Chondrocyte (in vitro differentiated cells): ENCODE measurements at places on chromosomes 3 and 15. TPM values are rescaled to one million over a fixed set of nuclear protein-coding genes. Genes with fewer than 3 reads are reported as not detected.

Gene TGM4
- total RNA-seq: 0.27 TPM in 1 of 3 replicates, not detected in the others

Gene CEMIP
- 138 to 146 TPM (median 143 TPM) in 3 replicates for total RNA-seq

Gene EFCAB12
- total RNA-seq: 0.10 TPM in 1 of 3 replicates, not detected in the others

Gene GXYLT2
- total RNA-seq: 93.0 to 140 TPM (median 99.3 TPM) in 3 replicates

Gene NDN
- total RNA-seq: 44.3 to 50.4 TPM (median 44.5 TPM) in 3 replicates

Gene CFAP92
- not detected in 3 replicates for total RNA-seq

Gene ZBTB20
- total RNA-seq: 12.2 to 24.5 TPM (median 15.5 TPM) in 3 replicates

Gene HTD2
- 5.0 to 10.9 TPM (median 7.2 TPM) in 3 replicates for total RNA-seq

Gene GOLGA8H
- total RNA-seq: 1.1 to 1.8 TPM (median 1.4 TPM) in 3 replicates

Gene NEK10
- total RNA-seq: 7.3 to 7.9 TPM (median 7.5 TPM) in 3 replicates

Gene MYRIP
- 0.12 to 0.39 TPM in 2 of 3 replicates, not detected in the other for total RNA-seq

Gene CNTN3
- total RNA-seq: 0.60 to 2.1 TPM (median 1.5 TPM) in 3 replicates

- no peak for DNase-seq
- no peaks in the 10 kb centered on the region for H3K27me3 ChIP-seq
- peaks cover 1% of the 10 kb centered on the region for H3K36me3 ChIP-seq
These were observed 390.3 kb upstream of the AGTR1 start for GRCh38 chr3:148307443-148307843.

- no peaks in the 10 kb centered on the region for H3K27me3 ChIP-seq
- no peak overlapping the region for H3K4me3 ChIP-seq
- DNase-seq: no peak
- no peaks in the 10 kb centered on the region for H3K36me3 ChIP-seq
These were observed 29.3 kb upstream of the SACM1L start for GRCh38 chr3:45659661-45660566.

- H3K27me3 ChIP-seq: no peaks in the 10 kb centered on the region
- no peak overlapping the region for H3K27ac ChIP-seq
- H3K4me1 ChIP-seq: peaks cover 6% of the 10 kb centered on the region
- DNase-seq: no peak
- H3K36me3 ChIP-seq: no peaks in the 10 kb centered on the region
- H3K4me3 ChIP-seq: no peak overlapping the region
These were observed 535.1 kb upstream of the NR2F2 start for GRCh38 chr15:95795386-95795785.

GRCh38 chr15:62112616-62113593, 46.1 kb downstream of the C2CD4A start:
- no peaks in the 10 kb centered on the region for H3K36me3 ChIP-seq
- H3K27ac ChIP-seq: peak overlapping the region; percentile 91
- peaks cover 32% of the 10 kb centered on the region for H3K4me1 ChIP-seq
- no peaks in the 10 kb centered on the region for H3K27me3 ChIP-seq
- DNase-seq: no peak
- no peak overlapping the region for H3K4me3 ChIP-seq

GRCh38 chr15:84398763-84399701, 163.5 kb downstream of the GOLGA6L4 start:
- H3K27ac ChIP-seq: no peak overlapping the region
- no peak for DNase-seq
- H3K4me3 ChIP-seq: no peak overlapping the region

DNA sequence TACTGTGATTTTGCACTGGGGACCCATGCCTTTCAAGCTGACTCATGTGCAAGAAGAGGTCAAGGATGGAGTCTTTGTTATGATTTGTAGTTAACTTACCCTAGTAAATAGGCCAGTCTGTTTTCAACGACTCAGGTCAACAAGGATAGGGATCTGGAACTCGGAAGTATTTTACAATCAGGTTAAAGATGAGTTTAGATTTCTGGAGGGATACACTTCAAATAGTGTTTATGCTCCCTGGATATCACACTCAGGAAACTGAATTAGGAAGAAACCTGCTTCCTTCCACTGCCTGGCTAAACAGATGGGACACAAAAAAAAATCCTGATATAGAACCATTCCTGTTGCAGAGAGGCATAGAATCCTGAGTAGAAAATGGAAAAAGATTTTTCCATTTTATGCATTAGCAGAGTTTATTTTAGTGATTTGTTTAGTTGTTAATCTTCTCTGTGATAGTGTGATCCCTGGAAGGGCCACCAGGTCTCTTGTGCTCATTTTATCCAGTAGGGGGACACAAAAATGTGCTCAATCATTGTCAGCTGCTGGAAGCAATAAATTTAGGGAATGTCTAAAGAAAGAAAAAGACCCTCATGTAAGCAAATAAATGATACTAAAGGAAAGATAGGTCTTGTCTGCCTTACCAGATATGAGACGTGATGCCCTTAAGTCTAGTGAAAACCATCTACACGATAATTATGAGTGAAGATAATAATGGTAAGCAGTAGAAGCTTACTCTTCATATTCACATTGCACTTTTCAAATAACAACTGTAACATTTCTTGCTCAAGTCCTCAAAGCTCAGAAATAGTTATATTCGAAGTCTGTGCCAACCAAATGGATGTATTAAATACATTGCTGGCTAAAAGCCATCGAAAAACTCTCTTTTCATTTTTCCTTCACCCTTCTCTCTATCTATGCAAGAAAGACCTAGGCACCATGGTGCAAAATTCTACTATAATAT, 452.1 kb upstream of the KCNMB2 start:
- H3K4me3 ChIP-seq: no peak overlapping the region
- peaks cover 74% of the 10 kb centered on the region for H3K4me1 ChIP-seq
- no peaks in the 10 kb centered on the region for H3K27me3 ChIP-seq
- H3K36me3 ChIP-seq: no peaks in the 10 kb centered on the region
- no peak for DNase-seq

DNA sequence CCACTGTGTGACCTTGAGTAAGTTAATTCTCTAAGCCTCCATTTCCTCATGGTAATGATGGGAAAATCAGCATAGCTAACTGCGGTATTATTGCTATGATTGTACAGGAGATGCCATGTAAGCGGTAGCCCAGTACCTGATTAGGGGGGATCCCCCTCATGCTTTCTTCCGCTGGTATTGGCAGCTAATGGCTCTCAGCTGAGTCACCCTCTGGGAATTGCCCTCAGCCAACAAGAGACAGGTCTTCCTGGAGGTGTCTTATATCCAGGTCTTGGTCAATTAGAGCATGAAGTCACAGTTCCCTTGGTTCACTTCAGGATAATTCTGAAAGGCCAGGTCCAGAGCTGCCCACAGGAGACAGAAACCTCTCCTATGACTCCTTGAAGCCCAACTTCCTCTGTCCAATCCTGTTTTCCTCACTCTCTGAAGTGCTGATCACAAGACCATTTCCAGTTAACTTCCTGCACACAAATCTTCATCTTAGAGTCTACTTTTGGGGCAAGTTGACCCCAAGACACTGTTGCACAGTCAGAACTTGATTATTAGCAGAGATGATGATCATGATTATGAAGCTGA, 724.7 kb upstream of the ZNF385D start:
- H3K36me3 ChIP-seq: no peaks in the 10 kb centered on the region
- DNase-seq: no peak
- H3K27ac ChIP-seq: no peak overlapping the region
- peaks cover 28% of the 10 kb centered on the region for H3K4me1 ChIP-seq
- H3K27me3 ChIP-seq: peaks cover 6% of the 10 kb centered on the region
- H3K4me3 ChIP-seq: no peak overlapping the region

- no peaks in the 10 kb centered on the region for H3K36me3 ChIP-seq
- H3K27me3 ChIP-seq: peaks cover 7% of the 10 kb centered on the region
- H3K4me3 ChIP-seq: no peak overlapping the region
- no peaks in the 10 kb centered on the region for H3K4me1 ChIP-seq
These were observed 699.4 kb downstream of the ZPLD1 start for GRCh38 chr3:103134023-103134724.

DNA sequence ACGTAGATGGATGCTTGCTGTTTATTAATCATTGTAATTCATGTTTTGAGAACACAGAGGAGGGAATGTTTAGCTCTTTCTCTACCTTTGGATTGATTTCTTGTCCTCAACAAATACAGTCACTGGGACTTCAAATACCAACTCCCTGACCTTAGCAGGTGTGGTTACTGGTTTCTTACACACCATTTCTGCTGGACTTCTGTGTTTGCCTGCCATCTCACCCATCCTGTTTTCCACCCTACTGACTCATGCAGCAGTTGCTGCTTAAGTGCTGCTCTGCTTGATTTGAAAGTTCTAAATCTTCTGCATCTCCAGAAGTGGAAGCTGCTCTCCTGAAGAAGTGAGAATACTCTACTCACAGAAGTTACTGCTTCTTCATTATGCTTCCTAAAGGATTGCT, 170.3 kb downstream of the ZPLD1 start:
- no peaks in the 10 kb centered on the region for H3K4me1 ChIP-seq
- H3K27me3 ChIP-seq: peaks cover 14% of the 10 kb centered on the region
- H3K36me3 ChIP-seq: no peaks in the 10 kb centered on the region
- DNase-seq: no peak
- H3K4me3 ChIP-seq: no peak overlapping the region
- no peak overlapping the region for H3K27ac ChIP-seq

GRCh38 chr3:120114376-120114775, 20.1 kb upstream of the GSK3B start:
- no peaks in the 10 kb centered on the region for H3K27me3 ChIP-seq
- H3K36me3 ChIP-seq: peaks cover 3% of the 10 kb centered on the region
- H3K4me3 ChIP-seq: no peak overlapping the region
- H3K4me1 ChIP-seq: peaks cover 11% of the 10 kb centered on the region
- DNase-seq: no peak

DNA sequence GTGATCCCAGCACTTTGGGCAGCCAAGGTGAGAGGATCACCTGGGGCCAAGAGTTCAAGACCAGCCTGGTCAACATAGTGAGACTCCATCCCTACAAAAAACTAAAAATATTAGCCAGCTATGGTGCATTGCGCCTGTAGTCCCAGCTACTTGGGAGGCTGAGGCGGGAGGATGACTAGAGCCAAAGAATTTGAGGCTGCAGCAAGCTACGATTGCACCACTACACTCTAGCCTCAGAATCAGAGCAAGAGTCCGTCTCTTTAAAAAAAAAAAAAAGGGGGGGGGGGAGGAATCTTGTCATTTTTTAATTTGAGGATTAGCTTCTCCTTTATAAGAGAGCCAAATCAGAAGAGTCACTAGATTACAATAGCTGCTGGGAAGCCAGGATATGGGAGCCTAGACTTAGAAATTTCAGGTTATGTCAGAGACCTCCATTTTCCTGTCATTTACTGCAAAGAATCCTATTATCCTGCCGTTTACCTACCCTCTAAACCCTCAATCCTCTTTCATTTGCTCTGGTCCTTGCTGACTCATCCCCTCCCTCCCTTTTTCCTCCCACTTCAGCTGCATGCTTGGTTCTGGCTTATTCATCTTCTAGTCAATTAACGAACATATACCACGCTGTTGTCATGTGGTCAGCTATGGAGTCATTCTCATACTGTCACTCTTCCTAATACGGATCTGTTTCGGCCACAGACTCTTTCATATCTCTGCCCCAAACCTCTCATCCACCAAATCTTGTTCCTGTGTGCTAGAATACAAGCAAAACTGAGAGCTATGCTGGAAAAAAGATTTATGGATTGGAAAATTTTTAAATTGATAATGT, 83.8 kb upstream of the PPIB start:
- peaks cover 51% of the 10 kb centered on the region for H3K4me1 ChIP-seq
- no peak for DNase-seq
- no peak overlapping the region for H3K4me3 ChIP-seq
- peak overlapping the region; percentile 93 for H3K27ac ChIP-seq
- H3K27me3 ChIP-seq: no peaks in the 10 kb centered on the region
- H3K36me3 ChIP-seq: no peaks in the 10 kb centered on the region

DNA sequence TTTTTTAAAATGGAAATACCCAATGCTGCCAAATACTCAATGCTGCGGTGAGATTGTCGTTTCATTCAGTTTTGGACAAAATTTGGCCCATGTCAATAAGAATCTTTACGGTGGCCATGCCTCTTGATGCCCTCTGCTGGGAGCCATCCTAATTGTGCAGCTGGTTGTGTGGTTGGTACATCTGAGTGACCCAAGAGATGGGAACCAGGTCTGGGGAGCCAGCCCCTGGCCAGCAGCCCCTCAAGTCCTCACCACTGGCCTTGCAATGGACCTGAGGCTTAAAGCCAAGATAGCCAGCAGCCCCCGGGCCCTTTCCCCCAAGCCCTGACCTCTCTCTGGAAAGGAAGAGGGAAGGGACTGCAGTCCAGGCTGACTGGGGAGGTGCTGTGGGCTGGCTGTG, 36.4 kb upstream of the ESYT3 start:
- peaks cover 15% of the 10 kb centered on the region for H3K36me3 ChIP-seq
- no peaks in the 10 kb centered on the region for H3K27me3 ChIP-seq
- no peaks in the 10 kb centered on the region for H3K4me1 ChIP-seq
- DNase-seq: no peak

DNA sequence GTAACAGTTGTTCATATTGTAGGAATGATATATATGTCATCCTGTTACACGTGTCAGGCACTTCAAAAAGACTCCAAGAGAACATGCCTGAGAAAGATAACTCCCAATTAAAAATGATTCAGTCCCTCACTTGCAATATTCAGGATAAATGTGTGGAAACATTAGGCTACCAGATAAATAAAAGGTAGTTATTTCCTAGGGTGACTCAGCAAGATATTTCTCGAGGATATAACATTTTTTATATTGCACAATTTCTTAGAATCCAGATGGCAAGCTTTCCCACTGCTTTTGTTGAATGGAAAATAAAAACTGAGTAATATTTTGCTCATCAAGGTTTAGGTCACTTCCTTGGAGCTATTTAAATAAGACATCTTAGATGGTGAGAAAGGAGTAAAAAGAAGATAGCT, 181.4 kb downstream of the GAP43 start:
- no peak for DNase-seq
- H3K27me3 ChIP-seq: no peaks in the 10 kb centered on the region
- H3K27ac ChIP-seq: peak overlapping the region; percentile 71
- peaks cover 60% of the 10 kb centered on the region for H3K4me1 ChIP-seq

- H3K4me3 ChIP-seq: no peak overlapping the region
- DNase-seq: no peak
- H3K36me3 ChIP-seq: no peaks in the 10 kb centered on the region
- no peaks in the 10 kb centered on the region for H3K27me3 ChIP-seq
- H3K4me1 ChIP-seq: no peaks in the 10 kb centered on the region
These were observed 13.5 kb upstream of the GRAMD1C start for GRCh38 chr3:113825090-113825489.
